ENCODE measurements at places on chromosomes 11 and 22. TPM values are rescaled to one million over a fixed set of nuclear protein-coding genes. Genes with fewer than 3 reads are reported as not detected.

The OR2AG2 gene
- 0.10 TPM for total RNA-seq

The TTC36 gene
- 1.3 TPM for total RNA-seq

The CYTH4 gene
- 0.36 TPM for total RNA-seq

The PKDREJ gene
- under 0.01 TPM for total RNA-seq

The MS4A15 gene
- not detected for total RNA-seq

The IL17RA gene
- total RNA-seq, result 8.0 TPM

The HMBS gene
- 12.6 TPM for total RNA-seq

The TECTA gene
- 0.43 TPM for total RNA-seq

The CDC45 gene
- total RNA-seq, result 3.8 TPM

The PGR gene
- total RNA-seq, result 1.5 TPM

The TCN1 gene
- not detected for total RNA-seq

The TIMP3 gene
- total RNA-seq, result 195 TPM
